Fibroblast of skin of right quadriceps (primary cell): ENCODE measurements at places on chromosomes 5 and 9.
A peak's percentile ranks its signal among the peaks of the same experiment; 100 is the strongest.

- no peak for DNase-seq
Observed at GRCh38 chr9:130918826-130919558, 20.1 kb downstream of the FIBCD1 start.

DNA sequence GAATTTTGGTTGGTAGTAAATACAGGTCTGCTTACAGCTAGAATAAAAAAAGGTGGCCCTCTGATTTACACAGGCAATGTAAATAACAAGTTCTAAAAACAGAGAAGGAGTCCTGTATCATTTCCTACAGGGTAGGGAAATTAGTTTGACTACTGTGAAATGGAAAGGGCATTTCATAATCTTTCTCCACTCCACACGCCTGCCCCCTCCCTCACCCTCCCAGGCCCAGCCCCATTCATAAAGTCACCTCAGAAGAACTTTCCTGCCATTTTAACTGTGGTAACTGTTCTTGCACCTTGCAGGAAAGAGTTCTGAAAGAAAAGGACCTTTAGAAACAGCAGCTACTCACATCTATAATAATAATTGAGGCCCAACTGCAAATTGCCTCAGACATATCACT lies 69.7 kb downstream of the MEF2C start:
- DNase-seq: no peak

DNA sequence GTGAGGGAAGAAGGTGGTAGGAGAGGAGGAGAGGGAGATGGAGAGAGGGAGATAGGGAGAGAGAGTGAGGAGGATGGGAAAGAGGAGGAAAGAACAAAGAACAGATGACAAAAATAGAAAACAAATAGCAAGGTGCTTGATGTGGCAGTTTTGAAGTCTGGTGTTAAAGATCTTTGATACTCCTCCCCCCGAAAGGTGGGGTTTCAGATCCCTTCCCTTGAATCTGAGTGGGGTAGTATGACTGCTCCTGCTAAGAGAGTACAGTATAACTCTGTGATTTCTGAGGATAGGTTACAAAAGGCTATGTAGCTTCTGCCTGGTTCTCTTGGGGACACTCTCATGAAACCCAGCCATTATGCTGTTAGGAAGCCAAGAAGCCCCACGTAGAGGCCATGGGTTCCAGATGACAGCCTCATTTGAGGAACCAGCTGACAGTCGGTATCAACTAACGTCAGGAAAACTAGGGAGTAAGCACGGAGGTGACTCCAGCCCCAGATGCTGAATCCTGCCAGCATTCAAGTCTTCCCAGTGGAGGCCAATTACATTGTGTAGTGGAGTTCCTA lies 102.1 kb downstream of the FANCC start:
- DNase-seq: no peak

DNA sequence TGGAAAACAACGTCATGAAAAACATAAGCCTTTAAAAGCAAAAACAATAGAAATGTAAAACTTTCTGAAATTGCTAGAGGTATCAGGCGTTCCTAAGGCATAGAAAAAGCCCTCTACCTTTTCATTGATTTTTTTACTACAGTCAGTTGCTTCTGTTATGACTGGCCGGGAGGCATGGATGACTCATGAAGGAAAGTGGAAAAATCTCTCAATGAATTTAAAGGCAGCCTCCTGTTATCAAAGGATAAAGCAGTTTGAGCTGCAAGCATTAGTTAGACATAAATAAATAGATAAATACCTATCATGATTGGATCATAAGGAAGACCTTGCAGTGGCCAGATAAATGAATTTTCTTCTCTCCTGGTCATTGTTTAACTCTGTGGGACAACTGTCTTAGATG lies 281.6 kb downstream of the MAST4 start:
- no peak for DNase-seq

DNA sequence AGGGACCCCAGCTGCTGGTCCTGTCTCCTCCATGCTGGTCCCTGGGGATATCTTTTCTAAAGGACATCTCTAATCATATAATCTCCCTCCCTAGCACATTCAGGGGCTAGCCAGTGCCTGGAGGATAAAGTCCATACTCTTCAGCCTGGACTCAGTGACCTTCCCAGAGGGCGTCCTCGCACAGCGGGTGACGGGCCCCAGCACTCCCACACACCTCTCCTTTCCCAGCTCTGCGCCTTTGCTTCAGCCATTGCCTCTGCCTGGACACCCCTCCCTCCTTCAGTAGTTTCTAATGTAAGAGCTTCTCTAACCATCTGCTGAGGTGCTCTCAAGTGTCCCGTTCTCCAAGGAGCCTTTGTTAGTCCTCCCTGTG lies 15.2 kb upstream of the TNIP1 start:
- no peak for DNase-seq

DNA sequence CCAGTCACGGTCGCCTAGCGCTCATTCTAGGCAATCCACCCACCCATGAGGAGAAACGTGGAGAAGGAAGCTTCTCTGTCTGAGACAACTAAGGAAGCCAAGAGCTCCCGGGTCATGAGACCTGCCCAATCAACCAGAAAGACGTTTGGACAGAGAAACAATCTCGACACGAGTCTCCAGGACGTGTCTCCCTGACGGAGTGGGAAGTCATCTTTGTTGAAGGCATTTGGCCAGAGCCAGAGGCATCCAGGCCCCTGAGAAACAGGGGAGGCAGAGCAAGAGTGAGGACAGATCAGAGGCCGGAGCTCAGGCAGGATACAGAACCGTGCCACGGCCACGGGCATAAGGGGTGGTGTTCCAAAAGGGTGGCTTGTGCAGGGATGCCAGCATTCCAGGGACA lies 479.0 kb downstream of the SPATA31A7 start:
- no peak for DNase-seq

GRCh38 chr5:115457571-115457970 lies 87.0 kb downstream of the FEM1C start:
- DNase-seq: no peak

DNA sequence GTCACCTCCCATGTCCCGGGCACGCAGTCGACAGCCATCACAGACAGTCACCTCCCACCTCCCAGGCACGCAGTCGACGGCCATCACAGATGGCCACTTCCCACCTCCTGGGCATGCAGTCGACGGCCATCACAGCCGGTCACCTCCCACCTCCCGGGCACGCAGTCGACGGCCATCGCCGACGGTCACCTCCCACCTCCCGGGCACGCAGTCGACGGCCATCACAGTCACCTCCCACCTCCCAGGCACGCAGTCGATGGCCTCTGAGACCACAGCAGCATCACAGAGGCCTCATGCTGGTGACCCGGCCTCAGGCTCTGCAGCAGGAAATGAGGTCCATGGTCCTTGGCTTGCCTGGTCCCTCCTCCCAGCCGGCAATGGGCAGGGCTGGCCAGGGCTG lies 5.5 kb upstream of the SLC6A19 start:
- DNase-seq: no peak

DNA sequence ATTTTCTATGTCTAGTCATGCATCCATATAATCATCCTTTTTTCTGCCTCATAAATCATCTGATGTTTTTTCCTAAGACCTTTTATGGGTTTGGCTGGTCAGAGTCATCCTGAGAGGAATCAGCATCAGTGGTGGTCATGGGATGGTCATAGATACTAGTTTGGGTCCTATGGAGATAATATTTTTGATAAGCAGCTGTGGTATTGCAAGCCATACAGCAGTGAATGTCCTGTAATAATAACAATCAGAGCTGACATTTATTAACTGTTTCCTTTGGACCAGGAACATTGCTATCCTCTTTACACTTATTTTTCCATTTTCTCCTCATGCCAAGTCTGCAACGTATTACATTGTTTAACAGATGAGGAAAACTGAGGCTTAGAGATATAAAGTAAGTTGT lies 83.1 kb downstream of the TEX10 start:
- DNase-seq: no peak

DNA sequence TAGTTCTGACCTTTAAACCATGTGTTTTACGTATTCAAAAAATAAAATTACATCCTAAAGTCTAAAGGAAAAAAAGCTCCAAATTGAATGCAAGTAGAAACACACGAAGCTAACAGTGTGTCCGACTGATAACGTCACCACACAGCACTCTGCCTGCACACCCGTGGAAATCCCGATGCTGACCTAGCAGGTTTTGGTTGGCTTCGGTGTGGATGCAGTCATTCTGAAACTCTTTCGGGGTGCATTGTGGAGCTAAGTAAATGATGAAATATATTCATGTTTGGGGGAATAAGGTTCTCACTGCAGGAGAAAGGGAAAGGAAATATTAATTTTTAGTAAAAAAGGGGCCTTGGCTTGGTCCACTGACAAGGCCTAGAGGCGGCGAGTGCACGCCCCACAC lies 2.0 kb downstream of the RASGEF1C start:
- DNase-seq: no peak

DNA sequence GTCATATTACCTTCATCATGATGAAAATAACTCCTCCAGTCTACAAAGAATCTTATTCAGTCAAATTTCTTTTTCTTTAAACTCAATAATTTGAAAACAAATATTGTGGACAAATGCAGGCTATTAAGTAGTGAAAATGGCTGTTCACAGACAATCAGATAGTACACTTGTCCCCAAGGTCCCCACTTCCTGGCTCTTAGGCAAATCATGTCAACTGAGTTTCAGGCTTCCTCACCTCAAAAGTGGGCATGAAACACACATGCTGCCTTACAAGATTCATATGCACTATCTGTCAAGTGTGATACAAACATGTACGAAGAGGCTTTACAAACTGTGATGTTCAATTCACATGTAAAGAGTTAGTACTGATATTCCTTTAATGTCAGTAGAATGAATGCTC lies 385.2 kb upstream of the SEMA6A start:
- no peak for DNase-seq

GRCh38 chr9:91001146-91001611 lies 199.6 kb downstream of the SYK start:
- DNase-seq: peak; percentile 42

DNA sequence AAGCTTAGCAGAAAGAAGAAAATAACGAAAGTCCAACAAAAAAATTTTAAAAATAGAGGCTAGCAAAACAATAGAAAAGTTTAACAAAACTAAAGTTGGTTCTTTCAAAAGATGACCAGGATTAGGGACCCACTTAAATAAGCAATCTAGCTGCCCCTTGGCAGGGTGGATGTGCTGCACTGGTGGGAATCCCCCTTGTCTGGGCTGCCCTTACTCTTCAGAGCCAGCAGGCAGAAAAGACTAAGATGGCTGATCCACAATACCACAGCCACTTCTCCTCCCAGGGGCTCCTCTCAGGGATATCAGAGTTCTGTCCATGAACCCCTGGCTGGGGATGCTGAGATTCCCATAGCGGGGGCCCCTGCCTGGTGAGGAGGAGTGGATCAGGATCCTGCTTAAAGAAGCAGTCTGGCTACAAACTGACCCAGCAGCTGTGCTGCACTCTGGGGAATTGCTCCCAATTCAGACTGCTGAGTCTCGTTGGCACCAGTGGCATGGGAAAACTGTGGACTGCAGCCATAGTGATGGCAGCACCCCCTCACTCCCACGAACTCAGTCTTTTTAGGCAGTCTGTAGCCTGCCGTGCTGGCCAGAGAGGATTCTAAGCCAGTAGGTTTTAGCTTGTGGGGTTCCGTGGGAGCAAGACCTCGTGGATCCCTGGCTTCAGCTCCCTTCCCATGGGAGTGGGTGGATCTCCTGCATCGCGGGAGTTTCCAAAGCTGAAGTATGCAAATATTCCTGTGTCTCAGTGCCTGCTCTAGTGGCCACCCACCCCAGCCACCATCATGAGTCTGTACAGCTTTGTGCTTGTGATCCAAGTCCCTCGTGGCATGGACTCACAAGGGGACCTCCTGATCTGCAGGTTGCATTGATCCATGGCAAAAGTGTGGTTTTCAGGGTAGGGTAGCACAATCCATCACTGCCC lies 2.9 kb upstream of the INSL6 start:
- DNase-seq: no peak

DNA sequence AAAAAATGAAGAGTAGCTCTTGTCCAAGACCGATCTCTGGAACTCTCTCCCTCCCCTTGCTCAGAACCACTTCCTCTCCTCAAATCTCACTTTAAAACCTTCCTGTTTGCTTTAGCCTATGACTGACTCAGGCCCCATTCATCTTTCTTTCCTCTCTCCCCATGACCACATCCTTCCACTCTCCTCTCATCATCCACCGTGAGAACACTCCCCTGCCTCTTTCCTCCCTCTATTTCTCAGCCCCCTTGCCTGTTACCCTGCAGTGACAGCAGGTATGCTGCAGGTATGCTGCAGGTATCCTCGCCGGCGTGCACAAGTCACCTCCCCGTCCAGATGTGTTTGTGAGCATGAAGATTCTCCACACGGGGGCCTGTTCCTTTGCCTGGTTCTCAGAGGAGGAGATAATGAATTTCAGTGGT lies 505.3 kb downstream of the CCDC171 start:
- DNase-seq: peak; percentile 69

- DNase-seq: peak; percentile 58
Observed at GRCh38 chr9:111438541-111439235, 45.5 kb downstream of the ECPAS start.

DNA sequence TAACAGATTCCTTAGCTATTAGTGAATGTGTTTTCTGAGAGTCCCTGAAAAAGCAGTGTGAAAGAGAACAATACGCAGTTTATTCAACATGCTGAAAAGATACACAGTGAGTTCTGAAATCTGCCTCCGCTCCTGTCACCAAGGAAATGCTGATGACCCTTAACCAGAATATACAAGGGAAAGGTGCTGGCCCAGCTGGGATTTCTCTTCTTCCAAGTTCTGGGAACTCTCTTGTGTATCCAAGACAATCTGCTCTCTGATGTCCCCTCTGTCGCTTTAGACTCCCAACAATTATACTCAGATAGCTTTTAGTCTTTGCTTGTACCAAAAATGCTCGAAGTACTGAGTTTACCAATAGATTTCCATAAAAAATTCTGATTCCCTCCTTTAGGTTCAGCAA lies 214.9 kb downstream of the TMEM167A start:
- no peak for DNase-seq

GRCh38 chr5:134086943-134087305 lies 27.6 kb upstream of the TCF7 start:
- no peak for DNase-seq
